MM.1S (cell line): ENCODE measurements at places on chromosomes 3 and 15.

GRCh38 chr3:53646723-53647122 is 152.3 kb downstream of the CACNA1D start:
- DNase-seq, result no peak

DNA sequence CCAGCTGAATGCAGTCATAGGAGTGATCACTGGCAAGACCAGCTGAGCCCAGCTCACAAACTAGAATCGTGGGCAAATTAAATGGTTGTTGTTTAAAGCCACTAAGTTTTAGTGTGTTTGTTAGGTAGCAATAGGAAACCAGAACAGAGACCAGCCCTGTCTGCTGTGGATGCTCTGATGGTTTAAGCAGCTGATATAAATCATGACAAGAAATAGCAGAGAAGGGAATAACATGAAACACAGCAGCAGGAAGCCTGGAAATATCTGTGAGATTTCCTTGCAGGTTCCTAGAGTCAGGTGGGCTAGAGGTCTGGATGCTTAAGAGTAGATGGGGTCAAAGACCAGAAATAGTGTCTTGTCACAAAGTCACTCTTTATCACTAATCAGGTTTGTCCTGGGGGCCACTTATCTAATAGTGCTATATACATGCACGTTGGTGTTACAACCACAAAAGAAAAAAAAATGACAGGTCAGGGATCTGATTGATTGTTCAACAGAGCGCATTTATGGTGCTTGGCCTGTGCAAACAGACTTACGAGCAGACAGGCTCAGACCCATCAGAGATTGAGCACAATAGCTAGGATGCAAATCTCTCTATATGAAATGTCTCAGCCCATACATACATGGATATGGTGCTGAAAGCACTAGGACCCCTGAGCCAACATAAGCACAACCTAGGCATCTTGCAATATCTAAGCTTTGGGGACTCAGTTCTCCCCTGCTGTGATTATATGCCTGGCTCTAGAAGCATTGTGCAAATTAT is 967.7 kb downstream of the AGBL1 start:
- DNase-seq, result no peak

DNA sequence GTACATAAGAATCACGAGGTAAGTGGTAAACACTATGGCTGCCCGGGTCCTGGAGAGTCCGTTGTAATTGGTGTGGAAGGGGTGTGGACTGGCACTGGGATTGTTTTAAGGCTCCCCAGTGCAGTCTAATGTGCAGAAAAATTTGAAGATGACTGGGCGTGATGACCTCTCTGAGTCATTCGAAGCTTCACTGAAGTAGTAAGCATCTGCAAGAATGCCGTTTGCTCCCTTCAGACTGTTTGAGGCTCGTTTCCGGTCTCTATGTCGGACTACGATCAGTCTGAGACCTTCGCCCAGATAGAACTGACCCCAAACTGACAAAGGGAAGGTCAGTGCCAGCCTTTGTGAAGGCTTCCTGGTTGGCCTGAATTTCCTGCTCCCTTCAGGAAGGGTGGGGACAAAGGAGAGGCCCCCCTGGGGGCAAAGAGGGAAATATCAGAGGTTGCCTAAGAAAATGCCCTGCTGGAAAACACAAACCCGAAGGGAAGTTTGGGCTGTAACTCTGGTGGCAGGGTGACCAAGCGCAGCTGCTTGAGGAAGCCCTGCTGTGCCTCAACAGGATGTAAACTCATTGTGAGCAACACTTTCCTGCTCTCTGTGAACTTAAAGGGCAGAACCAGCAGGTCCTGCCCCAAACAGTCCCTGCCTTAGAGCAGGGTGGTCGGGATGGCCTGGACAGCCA is 34.6 kb downstream of the BTD start:
- DNase-seq, result no peak

DNA sequence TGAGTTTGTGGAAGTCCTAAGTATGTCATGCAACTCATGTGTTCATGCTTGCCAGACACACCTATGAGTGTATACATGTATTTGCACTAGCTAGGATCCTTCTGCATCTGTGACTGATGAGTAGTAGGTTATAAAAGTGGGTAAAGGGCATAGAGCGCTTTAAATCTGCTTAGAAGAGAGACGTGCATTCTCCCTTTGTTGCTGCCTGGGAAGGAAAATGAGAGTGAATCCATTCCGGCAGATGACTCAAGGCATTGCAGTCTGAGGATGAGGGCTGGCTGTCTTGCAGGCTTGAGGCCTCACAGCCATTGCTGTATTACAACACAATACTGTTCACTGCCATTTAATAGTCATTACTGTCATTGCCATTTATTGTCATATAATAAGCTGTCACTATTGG is 120.8 kb upstream of the UMPS start:
- no peak for DNase-seq

- DNase-seq, result no peak
Measured at GRCh38 chr3:169060037-169060436, 603.5 kb downstream of the MECOM start.
